ENCODE measurements at places on chromosomes 4 and X.
A peak's percentile ranks its signal among the peaks of the same experiment; 100 is the strongest.

DNA sequence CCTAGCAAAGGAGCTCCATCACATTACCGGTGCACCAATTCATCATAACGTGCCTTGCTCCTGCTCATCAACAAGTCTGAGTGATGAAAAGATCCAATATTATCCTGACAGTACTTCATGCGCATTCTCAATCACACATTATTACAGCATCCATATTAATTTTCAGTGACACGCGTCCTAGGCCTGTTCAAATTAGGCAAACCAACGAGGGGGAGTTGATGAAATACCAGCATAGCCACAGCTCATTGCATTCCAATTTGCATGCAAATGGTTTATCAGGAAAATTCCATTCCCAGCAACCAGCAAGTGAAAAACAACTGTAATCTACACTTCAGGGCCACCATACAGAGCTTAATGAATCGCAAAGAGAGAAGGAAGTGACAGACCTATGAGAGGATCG, 236.9 kb downstream of the DCLK2 start:
- DNase-seq = no peak

DNA sequence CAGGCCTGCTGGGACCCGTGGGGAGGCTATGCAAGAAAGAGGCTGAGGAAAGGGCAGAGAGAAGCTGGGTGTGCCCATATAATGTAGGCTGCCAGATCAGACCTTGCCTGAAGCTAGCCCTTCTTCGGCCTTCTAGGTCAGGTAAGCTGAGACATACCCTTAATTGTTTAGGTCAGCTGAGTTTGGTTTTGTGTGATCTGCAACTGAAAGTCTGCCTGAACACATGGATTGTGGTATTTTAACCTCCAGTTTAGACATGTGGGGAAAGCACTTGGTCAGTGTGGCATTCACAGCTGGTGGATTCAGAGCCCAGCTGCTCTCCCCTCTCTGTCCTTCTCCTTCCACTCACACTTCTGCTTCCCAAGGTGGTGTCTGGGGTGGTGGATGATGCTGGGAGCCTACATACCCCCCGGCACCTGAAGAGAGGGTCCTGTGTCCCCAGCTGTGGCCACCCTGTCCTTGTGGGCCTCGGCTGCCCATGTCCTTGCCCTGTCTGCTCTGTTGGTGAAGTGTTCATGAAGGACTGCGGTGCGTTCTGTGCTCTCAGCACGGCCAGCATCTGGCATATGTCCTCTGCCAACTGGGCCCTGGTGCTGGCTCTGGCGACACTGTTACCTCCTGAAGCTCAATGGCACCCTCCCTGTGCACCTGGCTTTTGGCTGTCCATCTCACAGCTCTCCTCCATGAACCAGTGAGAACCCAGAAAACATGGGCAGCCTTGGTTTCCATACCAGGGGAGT, 82.1 kb downstream of the NAT8L start:
- no peak for DNase-seq

GRCh38 chr4:37981844-37982720, 21.9 kb downstream of the PTTG2 start:
- DNase-seq = peak; percentile 13

GRCh38 chrX:34903316-34903715, 39.3 kb upstream of the FAM47B start:
- DNase-seq = no peak

GRCh38 chr4:153215921-153216320, 11.7 kb downstream of the TRIM2 start:
- DNase-seq = no peak

GRCh38 chr4:128649161-128649560, 160.3 kb upstream of the JADE1 start:
- DNase-seq = no peak

DNA sequence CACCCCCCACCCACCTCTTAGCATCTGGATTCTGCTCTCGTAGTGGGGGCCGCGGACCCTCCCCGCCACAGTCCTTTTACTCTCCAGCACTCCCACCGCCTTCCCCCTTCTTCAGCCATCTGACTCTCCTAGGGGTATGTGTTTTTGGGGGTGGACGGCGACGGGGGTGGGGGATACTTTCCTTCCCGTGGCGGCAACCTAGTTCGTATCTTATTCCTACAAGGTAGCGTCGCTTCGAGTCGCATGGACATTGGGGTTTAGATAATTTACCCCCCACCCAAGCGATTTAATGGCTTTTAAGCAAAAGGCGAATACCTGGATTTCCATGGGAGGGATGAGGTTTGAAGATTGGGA, 1.3 kb upstream of the BCORL1 start:
- DNase-seq = no peak

DNA sequence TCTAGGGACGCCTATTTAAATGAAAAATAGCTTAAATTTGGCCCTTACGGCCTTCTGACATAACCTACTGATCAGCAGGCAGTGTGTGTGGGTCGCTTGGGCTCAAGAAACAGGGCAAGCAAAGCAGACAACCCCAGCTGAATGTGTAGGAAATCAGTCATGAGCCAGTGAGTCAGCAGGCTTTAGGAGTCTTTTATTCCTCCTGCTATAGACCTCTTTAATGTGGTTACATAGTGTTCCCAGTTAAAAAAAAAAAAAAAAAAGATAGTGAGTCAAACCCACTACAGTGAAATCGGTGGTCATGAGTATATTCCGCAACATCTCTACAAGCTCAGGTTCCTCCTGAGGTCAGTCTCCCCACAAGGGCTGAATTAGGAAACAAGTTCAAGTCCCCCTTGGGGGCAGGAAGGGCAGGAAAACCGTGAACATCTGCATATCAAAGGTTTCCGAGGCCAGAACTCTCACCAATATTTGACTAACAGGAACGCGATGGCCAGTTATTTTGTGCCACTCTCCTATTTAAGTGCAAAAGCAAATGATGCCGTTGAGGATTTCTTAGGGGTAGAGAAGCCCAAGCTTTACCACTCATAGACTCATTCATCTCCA, 32.7 kb downstream of the ACSL1 start:
- no peak for DNase-seq

DNA sequence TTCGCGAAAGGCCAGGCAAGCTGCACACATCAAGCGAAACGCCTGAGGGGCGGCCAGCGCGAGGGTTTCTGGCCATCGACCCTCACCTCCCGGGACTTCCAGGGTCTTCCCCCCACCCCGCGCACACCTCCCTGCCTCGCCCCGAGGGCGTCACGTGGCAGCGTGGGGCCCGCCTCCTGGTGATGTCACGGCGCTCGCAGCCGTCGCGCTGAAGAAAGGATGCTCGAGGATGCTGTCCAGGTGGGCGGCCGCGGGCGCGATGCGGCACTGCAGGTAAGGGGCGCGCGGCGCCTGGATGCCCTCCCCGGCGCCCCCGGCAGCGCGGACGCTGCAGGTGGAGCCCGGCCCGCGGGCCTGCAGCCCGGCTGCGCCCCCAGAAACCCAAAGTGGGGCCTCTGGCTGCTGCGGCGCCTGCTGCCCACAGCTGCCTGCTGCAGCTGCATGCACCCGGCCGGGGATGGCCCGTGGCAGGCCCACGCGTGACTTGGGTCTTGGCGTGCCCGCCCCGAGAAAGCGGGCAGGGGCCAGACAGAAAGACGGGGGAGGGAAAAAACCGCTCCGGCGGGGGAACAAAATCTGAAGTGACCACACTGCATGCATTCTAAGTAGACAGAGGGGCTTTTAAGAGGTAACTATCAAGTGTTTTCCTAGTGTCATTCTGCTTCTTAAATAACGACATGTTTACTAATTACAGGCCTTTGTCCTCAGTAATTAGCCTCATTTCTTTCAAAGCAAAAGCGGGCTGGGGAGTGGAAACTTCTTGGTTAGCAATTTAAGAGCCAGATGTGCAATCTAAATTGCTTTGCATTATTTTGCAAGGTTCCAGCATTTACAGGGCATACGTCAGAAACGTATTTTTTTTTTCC, 1.7 kb downstream of the CLCN4 start:
- DNase-seq = no peak

DNA sequence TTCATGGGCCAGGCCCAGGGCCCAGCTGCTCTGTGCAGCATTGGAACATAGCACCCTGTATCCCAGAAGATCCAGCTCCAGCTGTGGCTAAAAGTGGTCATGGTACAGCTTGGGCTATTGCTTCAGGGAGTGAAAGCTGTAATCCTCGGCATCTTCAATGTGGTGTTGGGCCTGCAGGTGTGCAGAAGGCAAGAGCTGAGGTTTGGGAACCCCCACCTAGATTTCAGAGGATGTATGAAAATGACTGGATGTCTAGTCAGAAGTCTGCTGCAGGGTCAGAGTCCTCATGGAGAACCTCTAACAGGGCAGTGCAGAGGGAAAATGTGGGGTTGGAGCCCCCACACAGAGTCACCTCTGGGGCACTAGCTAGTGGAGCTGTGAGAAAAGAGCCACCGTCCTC, 341.7 kb downstream of the PPP3CA start:
- DNase-seq = no peak

GRCh38 chrX:132689612-132690563, 201.1 kb upstream of the MBNL3 start:
- DNase-seq = no peak

DNA sequence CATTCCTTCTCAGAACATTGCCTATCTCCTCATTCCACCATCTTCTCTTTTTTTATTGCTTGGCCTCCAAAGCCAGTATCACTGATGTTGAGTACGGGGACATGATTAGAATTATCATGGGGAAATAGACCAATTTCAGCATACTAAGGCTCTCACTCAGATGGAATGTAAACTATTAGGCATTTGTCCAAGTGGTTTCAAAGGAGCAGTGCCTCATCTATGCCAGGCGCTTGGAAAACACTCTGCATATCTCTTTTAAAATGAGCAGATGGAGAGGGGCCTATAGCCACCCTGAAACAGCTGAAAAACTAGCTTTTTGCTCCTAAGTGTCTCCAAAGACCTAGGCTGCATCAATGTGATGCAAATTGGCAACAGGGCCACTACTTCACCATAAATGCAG, 150.8 kb upstream of the DIPK2B start:
- no peak for DNase-seq

GRCh38 chr4:139768366-139768765, 102.7 kb downstream of the MGST2 start:
- no peak for DNase-seq

GRCh38 chr4:82499738-82500434, 61.9 kb downstream of the TMEM150C start:
- peak; percentile 20 for DNase-seq

DNA sequence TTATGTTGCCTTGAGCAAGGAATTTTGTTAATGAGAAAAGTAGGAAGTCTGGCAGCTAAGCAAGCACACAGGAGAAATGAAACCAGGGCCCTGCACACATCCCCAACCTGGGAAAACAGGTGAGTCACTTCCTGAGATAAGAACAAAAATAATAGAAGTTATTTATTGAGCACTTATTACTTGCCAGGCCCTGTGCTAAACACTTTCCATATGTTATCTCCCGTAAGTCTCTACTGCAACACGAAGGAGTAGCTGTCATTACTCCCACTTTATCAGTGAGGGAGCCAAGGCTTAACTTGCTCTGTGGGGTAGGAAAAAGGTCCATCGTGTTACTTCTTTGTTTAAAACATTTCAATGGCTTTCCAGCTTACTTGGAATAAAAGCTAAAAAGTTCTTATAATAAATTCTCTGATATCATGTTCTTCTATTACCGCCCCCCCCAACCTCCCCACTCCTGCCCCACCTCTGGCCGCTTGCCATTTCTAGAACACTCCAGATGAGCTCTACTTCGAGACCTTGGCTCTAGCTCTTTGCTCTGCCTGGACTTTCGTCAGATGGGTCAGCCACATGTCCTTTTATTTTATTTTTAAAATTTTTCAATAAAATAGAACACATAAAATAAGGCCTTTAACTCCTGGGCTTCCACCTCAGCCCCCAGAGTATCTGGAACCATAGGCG, 36.3 kb upstream of the PLAC8 start:
- DNase-seq = no peak

GRCh38 chr4:134215620-134216344, 14.2 kb upstream of the PABPC4L start:
- no peak for DNase-seq

DNA sequence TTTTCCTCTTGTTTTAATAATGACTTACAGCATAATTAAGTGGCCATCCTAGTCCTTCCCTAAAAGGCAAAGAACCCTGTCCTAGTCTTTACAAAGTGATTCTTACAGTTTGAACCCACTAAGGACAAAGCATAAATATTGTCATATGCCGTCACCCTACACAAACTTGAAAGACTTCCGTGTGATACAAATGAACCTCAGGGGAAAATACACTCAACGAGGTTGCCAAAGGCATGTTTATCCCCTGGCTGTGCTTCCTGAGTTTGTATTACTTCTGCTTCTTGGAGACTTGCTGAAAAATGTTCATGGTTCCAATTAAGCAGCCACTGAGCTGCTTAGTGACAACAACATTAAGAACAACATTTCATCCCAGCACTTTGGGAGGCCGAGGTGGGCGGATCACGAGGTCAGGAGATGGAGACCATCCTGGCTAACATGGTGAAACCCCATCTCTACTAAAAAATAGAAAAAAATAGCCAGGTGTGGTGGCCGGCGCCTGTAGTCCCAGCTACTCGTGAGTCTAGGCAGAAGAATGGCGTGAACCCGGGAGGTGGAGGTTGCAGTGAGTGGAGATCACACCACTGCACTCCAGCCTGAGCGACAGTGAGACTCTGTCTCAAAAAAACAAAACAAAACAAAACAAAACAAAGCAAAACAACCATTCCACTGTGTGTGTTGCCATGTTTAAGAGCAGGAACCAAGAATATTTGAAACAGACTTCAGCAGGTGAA, 16.2 kb downstream of the RASSF6 start:
- DNase-seq = no peak
